ENCODE measurements at places on chromosomes 4 and X. TPM values are rescaled to one million over a fixed set of nuclear protein-coding genes. Genes with fewer than 3 reads are reported as not detected.

The EDA gene
- polyA plus RNA-seq, result not detected

The IBSP gene
- polyA plus RNA-seq, result not detected

- H3K27me3 ChIP-seq, result no peaks in the 10 kb centered on the region
- H3K36me3 ChIP-seq, result no peaks in the 10 kb centered on the region
- no peaks in the 10 kb centered on the region for H3K4me1 ChIP-seq
These were observed 377.8 kb downstream of the PPP4R3C start for GRCh38 chrX:27085346-27085745.

GRCh38 chr4:130760246-130760645 is 1664.3 kb downstream of the C4orf33 start:
- no peaks in the 10 kb centered on the region for H3K4me1 ChIP-seq
- H3K27me3 ChIP-seq, result no peaks in the 10 kb centered on the region
- no peak for DNase-seq
- H3K27ac ChIP-seq, result no peak overlapping the region
- no peaks in the 10 kb centered on the region for H3K36me3 ChIP-seq
- no peak overlapping the region for H3K4me3 ChIP-seq
